ENCODE measurements at places on chromosomes 2 and 18. TPM values are rescaled to one million over a fixed set of nuclear protein-coding genes. Genes with fewer than 3 reads are reported as not detected.

DNA sequence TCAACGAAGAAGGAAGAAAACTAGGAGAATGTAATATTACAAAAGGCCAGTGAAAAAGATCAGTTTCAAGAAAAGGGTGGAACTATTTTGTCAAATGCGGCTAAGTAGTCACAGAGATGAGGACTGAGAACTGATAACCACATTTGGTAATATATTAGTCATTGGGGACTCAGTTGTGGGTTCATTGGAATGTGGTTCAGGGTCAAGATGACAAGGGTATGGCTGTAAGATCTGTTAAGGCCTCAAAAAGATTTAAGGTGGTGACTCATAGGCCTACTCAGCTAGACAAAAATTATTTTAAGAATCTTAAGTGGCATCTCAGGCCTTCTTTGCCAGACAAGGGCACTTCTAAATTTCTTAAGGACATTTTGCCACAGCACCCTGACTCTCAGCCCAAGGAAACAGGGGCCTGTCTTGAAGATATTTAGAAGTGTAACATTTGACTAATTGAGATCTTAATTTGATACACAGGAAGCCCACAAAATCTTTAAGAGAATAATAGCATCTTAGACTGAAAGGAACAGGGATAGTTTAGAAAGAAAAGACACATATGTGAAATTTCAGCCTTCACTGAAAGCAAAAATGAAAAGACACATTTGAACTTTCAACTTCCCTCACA is 81.3 kb downstream of the STRADB start:
- DNase-seq, result no peak

GRCh38 chr18:31857526-31858106 is 85.3 kb downstream of the TRAPPC8 start:
- DNase-seq, result no peak

GRCh38 chr18:76619261-76619620 is 124.2 kb upstream of the ZNF516 start:
- DNase-seq, result no peak

GRCh38 chr18:39840406-39840805 is 2114.6 kb upstream of the PIK3C3 start:
- no peak for DNase-seq

GRCh38 chr2:129713337-129713736 is 266.1 kb upstream of the RAB6C start:
- no peak for DNase-seq

DNA sequence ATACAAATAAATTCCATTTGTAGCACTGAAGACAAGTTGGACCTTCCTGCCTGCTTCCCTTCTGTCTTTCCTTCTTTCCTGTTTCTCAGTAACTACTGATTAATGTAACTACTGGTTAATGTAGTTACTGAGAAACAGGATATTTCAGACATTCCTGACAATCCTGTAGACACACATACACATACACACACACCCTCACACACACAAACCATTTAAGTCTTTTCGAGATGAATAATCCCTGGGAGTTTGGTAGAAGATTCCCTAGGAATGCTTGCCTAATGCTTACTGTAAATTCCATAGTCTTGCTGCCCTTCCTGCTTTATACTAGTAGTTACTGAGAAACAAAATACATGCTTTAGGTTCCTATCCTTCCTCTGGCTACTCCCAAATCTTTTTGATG is 83.9 kb downstream of the PIK3C3 start:
- no peak for DNase-seq

DNA sequence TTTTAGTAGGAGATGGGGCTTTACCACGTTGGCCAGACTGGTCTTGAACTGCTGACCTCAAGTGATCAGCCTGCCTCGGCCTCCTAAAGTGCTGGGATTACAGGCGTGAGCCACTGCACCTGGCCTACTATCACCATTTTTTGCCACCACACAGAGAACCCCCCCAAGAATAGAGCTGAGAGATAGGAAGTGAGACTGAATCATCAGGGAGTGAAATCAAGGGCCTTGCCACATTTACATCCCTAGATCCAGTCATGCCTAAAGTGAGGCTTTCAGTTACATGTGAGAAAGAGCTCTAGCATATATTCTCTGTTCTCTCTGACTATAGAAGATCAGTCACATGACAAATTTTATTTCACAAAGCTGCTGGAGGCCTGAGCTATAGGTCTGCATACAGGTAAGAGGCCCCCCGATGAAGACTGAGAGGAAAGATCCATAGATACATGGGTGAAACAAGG is 28.0 kb upstream of the KCMF1 start:
- no peak for DNase-seq

DNA sequence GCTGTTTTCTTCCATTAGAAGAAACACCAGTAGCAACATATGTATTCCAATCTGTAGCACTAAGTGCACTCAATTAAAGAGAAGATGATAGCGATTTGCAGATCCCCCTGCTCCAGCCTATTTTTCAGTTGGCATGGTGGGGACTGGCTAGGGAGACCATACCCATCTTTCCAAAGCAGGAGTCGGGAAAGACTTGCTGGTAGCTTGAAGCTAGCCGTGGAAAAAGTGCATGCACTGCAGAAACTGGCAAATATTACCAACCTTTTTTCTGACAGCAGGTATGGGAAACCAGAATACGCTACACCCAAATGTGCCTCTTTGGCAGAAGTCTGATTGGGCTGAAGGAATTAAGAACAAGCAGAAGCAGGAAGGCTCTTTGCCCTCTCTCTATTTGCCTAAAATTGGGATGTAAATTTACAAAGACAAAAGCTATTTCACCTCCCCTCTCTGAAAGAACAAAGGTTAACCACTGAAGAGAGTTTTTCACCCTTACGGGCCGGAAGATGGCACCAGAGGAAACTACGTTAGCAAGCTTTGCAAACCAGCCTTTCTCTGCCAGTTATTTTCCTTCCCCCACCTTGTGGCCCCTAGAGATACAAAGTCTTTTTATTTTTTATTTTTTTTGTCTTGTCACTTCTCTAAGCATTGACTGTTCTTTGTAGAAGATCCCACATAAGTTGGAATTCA is 273.1 kb downstream of the DLGAP1 start:
- DNase-seq, result no peak

DNA sequence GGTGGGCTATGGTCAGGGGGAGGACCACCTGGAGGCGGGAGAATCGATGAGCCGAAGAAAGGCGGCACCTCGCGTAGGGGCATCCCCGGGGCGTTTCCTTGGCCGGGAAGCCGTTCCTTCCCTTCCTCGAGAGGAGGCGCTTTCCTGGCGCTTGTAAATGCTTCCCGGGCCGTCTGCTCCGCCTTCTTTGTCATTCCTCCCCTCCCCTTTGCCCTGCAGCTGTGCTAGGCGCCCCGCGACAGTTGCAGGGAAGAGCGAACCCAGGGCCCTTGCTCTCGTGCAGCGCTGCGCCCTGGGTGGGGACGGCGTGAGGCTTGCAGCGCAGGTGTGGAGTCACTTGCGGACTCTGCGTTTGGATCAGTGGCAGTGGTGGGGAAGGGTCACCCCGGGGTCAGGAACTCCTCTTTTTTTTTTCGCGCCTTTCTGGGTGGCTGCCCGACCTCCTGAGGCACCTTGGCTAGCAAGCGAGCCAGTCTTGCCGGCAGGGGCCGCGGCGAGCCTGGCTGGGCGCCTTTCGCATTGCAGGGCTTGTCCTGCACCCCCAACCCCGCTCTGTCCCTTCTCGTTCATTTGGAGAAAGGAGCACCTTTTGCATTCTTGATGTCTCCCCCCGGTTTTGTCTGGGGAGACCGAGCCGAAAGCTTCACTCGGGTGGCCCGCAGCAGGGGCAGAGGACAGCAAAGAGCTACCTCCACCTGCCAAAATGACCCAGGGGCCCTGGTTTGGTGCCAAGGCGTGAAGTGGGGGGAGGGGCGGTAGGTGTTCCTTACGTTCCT is 858 bp downstream of the KCNS3 start:
- no peak for DNase-seq

- no peak for DNase-seq
These were observed 87.4 kb upstream of the SERPINE2 start for GRCh38 chr2:224126440-224126839.

- DNase-seq, result no peak
These were observed 211.2 kb upstream of the CTAGE1 start for GRCh38 chr18:22628795-22629510.

DNA sequence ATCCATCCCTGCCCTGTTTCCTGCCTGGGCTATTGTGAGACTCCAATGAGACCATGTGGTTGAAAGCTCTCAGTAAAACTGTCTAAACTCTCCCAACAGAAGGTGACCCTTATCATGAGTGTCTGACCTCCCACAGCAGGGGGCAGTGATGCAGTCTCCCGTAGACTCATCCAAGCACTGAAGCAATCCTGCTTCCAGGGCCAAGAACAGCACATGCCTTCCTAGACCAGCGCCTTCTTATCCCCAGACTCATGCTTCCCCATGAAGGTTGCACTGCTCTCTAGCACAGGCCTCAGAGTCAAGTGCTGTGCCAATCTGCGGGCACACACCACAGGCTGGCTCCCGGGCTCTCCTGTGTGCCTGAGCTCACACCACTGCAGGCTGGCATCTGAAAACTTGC is 112.3 kb downstream of the TNS1 start:
- no peak for DNase-seq

DNA sequence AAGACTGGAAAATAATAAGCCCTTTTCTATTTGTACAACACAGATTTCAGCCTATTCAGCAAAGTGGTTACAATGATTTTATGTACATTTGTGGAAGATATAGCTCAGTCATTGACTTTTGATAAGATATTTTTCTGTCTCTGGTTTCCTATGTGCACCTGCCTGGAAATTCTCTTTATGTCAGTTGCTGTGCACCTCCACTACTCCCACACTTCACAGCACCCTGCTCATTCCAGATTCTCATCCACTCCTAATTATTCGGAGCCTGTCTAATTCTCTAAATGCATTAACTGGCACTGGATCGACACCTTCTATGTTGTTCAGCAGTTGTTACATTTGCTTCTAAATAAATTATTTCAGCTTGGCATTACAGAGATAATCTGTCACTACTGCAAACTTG is 275.1 kb upstream of the RND3 start:
- no peak for DNase-seq

GRCh38 chr18:73136134-73136533 is 268.3 kb upstream of the NETO1 start:
- no peak for DNase-seq

- no peak for DNase-seq
These were observed 294.2 kb upstream of the SALL3 start for GRCh38 chr18:78685250-78685979.

DNA sequence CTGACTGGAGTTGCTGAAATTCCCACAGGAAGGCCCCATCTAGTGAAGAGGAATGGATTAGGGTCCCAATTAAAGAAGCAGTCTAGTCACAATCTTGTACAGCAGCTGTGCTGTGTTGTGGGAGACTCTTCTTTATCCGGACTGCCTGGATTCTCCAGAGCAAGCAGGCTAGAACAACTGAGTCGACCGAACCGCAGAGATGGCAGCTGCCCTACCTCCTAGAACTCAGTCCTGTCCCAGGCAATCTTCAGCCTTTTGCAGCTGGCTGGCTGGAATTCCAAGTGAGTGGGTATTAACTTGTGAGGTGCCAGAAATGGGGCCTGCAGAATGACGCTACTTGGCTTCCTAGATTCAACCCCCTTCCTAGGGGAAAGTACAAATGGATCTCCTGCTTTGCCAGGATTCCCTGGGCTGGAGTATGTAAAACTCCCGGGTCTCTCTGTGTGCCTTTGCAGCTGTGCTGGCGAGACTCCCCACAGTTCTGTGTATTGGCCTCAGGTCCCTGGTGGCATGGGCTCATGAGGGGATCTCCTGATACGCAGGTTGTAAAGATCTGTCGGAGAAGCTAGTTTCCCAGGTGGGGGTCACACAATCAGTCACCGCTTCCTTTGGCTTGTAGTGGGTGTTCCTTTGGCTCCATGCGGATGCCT is 1952.6 kb upstream of the LRRTM1 start:
- no peak for DNase-seq

GRCh38 chr18:10895976-10896375 is 253.4 kb downstream of the PIEZO2 start:
- DNase-seq, result no peak

GRCh38 chr2:43737097-43737854 is 36.6 kb upstream of the DYNC2LI1 start:
- no peak for DNase-seq

DNA sequence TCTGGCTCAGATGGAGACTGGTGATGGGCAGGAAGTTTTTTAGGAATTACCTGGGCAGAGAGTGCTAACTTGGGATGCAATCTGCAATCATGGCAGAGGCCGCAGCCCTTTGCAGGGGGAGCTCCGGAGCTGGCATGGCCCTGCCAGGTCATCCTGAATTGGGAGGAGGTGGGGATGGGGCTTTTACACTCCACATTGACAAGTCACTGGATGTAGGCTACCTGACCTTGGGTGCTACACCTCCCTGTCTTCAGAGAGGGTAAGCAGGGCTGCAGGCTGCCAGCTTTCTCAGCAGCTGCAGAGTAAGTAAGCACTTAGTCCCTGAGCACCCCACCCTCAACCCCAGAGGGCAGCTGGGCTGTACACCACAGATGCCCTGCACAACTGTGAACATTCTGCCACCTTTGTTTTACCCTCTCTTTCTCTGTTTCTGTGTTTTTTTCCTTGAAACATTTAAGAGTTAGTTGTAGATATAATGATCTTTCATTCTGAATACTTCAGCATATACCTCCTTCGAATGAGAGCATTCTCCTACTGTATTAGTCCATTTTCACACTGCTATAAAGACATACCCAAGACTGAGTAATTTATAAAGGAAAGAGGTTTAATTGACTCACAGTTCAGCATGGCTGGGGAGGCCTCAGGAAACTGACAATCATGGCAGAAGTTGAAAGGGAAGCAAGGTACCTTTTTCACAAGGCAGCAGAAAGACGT is 6.8 kb upstream of the HS1BP3 start:
- DNase-seq, result no peak

- no peak for DNase-seq
These were observed 37.9 kb downstream of the GALNT1 start for GRCh38 chr18:35619464-35619863.

- no peak for DNase-seq
These were observed 41.6 kb upstream of the RMDN2 start for GRCh38 chr2:37883518-37883917.

DNA sequence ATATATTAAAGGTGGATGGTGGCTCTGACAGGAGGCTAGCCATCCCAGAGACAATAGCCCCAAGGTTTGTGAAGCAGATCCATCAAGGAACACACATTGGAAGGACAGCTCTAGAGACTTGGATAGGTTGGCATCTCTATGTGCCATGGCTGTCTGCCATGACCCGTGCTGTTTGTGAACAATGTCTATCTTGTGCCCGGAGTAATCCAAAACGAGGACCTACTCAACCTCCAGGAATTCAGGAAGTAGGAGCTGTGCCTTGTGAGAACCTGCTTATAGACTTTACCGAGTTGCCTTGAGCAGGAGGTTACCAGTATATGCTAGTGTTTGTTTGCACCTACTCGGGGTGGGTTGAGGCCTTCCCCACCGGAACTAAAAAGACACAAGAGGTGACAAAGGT is 43.1 kb upstream of the SELENOI start:
- no peak for DNase-seq

Gene MAP2
- polyA plus RNA-seq, result 2.1 TPM

Gene TRABD2A
- polyA plus RNA-seq, result 0.27 TPM

Gene SPEG
- 0.96 TPM for polyA plus RNA-seq

Gene INO80B
- 14.0 TPM for polyA plus RNA-seq

Gene TNFRSF11A
- polyA plus RNA-seq, result 0.48 TPM

Gene IL36B
- not detected for polyA plus RNA-seq

Gene AMMECR1L
- polyA plus RNA-seq, result 1.5 TPM

Gene DNAH7
- polyA plus RNA-seq, result 0.11 TPM

Gene SRD5A2
- polyA plus RNA-seq, result 2.3 TPM

Gene CCDC102B
- 2.0 TPM for polyA plus RNA-seq

Gene LRATD1
- polyA plus RNA-seq, result 0.99 TPM

Gene RMND5A
- polyA plus RNA-seq, result 8.8 TPM
